Upper lobe of left lung (tissue), 6 donors: ENCODE measurements at places on chromosomes 1 and 21. TPM values are rescaled to one million over a fixed set of nuclear protein-coding genes. Genes with fewer than 3 reads are reported as not detected.
A peak's percentile ranks its signal among the peaks of the same experiment; 100 is the strongest.

DNA sequence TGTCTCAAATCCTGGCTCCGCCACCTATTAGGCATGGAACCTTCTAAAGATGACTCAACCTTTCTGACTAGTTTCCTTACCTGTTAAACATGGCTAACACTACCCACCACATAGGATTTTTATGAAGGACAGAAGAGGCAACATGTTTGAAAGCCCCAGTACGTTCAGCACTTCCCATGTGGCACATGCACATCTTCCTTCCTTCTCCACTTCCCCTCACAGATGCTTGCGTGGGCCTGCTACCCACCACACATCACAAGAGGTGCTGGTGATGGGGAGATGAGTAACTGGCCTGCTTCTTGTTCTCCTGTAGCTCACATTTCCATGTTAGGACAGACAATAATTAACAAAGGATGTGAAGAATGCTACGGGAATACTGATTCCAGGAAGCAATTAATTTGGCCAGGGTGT lies 7.1 kb downstream of the ZBTB21 start:
- H3K4me1 ChIP-seq = no peaks in the 10 kb centered on the region
- H3K36me3 ChIP-seq = peaks cover 11% of the 10 kb centered on the region
- no peak overlapping the region for H3K4me3 ChIP-seq
- no peak overlapping the region for H3K27ac ChIP-seq

GRCh38 chr1:192565946-192566345 lies 9.6 kb upstream of the RGS1 start:
- no peak overlapping the region for H3K27ac ChIP-seq
- DNase-seq = no peak
- no peaks in the 10 kb centered on the region for H3K4me1 ChIP-seq
- no peak overlapping the region for H3K4me3 ChIP-seq

DNA sequence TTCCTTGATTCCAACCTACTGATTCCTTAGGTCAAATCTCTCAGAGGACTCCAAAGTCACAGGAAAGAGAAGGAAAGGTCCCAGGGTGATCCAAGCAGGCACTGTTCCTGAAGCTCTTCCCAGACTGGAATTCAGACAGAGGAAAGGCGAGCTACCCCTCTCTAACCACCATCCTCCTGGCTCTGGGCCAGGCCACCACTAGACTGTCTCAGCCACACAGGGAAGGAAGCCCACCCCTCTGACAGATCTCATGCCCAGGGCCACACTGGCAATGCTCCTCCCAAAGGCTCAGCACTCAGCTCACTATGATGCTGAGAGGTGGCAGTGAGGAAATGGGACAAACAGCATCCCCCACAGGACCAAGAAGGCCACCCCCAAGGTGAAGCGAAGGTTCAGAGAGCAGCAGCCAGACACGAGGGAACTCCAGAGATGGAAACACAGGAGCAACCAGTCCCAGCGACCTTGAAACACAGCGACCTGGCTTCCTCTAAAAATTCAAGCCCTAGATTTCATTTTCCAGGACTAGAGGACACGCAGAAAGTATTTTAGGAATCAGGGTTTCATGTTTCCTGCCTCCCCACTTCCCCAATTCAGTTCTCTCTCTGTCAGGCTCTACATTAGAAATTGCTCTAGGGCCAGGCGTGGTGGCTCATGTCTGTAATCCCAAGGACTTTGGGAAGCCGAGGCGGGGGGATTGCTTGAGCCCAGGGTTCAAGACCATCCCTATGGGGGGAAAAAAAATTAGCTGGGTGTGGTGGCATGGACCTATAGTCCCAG lies 18.8 kb downstream of the PIK3C2B start:
- no peak for DNase-seq
- H3K36me3 ChIP-seq = no peaks in the 10 kb centered on the region
- H3K27ac ChIP-seq = peak overlapping the region; percentile 32
- H3K4me1 ChIP-seq = peaks cover 55% of the 10 kb centered on the region
- no peaks in the 10 kb centered on the region for H3K27me3 ChIP-seq

GRCh38 chr1:226029093-226029496 lies 30.0 kb upstream of the SDE2 start:
- no peak overlapping the region for H3K27ac ChIP-seq
- H3K4me3 ChIP-seq = no peak overlapping the region
- H3K27me3 ChIP-seq = no peaks in the 10 kb centered on the region
- no peaks in the 10 kb centered on the region for H3K4me1 ChIP-seq
- peak; percentile 64 for DNase-seq

Gene CFAP74
- total RNA-seq = 17.8 TPM

Gene HSD11B1
- 12.3 TPM for total RNA-seq

GRCh38 chr1:181424786-181425403 lies 58.4 kb upstream of the CACNA1E start:
- no peaks in the 10 kb centered on the region for H3K4me1 ChIP-seq
- DNase-seq = peak; percentile 42
- no peaks in the 10 kb centered on the region for H3K27me3 ChIP-seq
- no peak overlapping the region for H3K27ac ChIP-seq

GRCh38 chr1:207321790-207322645 lies 540 bp downstream of the CD55 start:
- DNase-seq = no peak
- H3K4me3 ChIP-seq = peak overlapping the region; percentile 76
- H3K27ac ChIP-seq = peak overlapping the region; percentile 93
- peaks cover 11% of the 10 kb centered on the region for H3K36me3 ChIP-seq
- H3K27me3 ChIP-seq = no peaks in the 10 kb centered on the region
- H3K4me1 ChIP-seq = peaks cover 32% of the 10 kb centered on the region
